ENCODE measurements at places on chromosomes 2 and 18. TPM values are rescaled to one million over a fixed set of nuclear protein-coding genes. Genes with fewer than 3 reads are reported as not detected.

DNA sequence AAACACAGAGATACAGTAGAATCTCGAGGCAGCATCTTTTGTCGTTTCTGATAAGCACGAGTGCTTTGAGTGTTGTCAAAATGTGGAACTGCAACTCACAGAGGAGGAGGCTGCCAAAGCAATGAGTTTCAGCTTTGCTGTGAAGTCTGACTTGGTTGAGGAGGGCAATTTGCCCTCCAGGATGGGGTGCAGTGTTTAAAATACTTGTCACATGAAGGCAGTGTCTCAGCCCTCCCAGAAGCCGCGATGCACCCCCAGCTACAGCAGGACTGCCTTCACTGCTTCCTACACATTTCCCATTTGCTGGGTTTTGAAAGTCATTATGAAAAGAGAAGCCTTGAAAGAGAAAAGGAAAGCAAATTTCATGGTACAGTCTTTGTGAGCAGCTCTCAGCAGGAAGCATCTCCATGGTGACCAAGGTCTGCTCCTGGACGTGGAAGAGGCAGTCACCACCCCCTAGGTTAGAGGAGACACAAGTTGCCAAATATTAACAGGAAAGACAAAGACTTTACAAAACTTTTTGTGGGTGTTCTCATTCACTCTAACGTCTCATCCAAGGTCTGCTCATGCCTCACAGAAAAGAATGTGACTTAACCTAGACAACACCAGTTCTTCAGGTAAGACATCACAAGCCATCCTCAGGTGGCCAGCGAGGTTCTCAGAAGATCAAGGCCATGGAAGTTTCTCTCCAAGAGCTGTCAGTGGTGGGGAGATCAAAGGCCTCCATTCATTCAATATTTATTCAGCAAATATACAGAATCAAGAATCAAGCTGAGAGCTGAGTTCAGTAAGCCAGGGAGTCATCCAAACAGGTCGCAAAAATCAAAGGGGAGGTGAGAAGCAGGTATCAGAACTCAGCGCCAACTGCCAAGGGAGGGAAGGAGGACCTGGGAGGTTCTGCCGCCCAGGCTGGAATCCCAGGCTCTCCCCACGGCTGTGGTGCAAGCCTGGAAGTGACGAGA, 476.0 kb downstream of the EIPR1 start:
- no peak for DNase-seq

DNA sequence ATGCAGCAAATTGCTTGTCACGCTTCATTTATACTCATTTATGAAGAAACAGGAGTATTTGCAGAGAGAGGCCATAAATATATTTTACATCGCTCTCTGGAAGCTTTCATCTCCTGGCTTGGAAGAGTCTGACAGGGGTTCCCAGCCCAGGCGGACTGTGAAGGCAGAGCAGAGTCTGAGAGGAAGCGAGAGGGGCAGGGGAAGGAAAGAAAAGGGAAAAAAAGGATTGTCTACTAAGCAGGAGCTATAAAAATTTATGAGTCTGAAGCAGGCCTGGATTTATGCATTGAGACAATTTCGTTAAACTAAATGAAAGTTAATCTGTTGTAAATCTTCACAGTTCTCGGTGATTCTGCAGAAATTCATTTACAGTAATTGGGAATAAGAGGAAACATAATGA, 143.9 kb upstream of the GYPC start:
- DNase-seq: no peak

- DNase-seq: no peak
These were observed 145.5 kb downstream of the MAP4K4 start for GRCh38 chr2:101843048-101843447.

- no peak for DNase-seq
These were observed 753 bp downstream of the ITPRIPL1 start for GRCh38 chr2:96325884-96326255.

DNA sequence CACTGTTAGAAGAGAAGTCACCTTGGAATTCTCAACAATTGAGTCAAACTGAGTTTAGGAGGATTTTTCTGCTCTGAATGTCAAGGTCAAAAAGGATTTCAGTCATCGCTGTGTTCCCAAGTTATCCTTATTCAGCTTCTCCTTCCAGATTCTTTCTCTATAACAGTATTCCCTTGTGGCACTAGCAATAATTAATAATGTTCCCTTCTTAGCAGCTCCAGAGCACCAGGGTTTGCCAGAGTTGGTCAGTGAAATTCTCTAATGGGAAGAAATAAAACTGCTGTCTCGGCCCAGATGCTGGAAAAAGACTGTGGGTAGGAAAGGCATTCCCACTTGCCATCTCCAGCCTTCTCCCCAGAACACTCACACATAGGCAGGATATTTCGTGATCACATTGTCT, 836.0 kb upstream of the PIK3C3 start:
- no peak for DNase-seq

- no peak for DNase-seq
These were observed 31.6 kb downstream of the ZNF532 start for GRCh38 chr18:58896268-58896667.

DNA sequence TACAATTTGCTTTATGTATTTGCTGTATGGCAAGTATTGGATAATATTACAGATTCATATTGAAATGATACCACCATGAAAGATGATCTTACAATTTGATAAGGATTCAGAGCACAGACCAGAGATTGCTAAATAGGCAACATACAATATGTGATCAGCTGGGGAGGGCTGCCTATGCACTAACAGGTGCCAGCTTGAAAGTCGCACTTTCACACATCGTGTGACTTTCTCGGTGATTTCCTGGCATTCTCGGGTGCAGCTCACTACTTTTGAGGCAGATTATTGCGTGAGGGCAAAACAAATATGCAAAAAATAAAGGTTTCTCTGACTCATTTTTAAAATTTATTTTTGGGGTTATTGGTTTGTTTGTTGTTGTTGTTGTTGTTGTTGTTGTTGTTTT, 36.0 kb downstream of the RBMS1 start:
- no peak for DNase-seq

GRCh38 chr2:3177891-3178577, 199.6 kb downstream of the EIPR1 start:
- DNase-seq: no peak

DNA sequence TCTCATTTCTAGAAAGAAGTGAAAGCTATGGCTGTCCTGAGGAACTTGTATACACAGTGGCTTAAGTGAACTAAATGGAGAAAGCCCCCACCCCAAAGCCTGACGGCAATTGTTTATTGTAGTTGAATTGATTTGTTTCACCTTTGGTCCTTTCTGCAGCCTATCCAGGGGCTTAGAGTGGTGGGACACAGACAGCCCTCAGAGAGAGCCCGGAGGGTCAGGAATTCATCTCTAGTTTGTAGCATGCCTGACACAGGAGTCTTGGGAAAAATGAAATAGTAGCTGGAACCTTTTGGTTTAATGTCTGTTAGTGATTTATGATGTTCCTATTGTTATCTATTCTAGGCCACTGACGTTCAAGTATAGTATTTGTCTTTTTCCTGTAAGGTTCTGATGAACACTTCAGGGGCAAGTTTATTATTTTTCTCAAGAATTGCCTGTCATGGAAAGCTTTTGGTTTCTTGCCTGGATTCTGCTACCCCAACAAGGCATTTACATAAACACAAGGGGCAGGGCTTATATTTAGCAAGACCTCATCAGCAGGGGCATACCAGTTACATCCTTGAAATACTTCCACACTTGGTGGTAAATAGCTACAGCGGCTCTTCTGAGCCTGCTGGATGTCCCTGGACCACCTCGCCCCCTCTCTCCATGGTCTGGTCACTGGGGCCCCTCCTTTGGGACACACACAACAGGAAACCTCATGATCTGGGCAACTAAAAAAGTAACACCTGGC, 44.4 kb downstream of the KCNE4 start:
- DNase-seq: no peak

DNA sequence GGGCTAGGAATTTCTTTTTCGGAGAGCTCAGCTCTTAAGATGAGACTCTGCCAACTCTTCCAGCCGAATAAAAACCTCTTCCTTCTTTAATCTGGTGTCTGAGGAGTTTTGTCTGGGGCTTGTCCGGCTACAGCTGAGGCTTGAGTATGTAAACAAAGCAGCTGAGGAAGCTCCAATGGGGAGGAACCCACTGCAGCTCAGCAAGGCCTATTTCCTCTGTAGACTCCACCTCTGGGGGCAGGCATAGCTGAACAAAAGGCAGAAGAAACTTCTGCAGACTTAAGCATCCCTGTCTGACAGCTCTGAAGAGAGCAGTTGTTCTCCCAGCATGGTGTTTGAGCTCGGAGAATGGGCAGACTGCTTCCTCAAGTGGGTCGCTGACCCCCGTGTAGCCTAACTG, 838.7 kb downstream of the CCDC85A start:
- DNase-seq: no peak

DNA sequence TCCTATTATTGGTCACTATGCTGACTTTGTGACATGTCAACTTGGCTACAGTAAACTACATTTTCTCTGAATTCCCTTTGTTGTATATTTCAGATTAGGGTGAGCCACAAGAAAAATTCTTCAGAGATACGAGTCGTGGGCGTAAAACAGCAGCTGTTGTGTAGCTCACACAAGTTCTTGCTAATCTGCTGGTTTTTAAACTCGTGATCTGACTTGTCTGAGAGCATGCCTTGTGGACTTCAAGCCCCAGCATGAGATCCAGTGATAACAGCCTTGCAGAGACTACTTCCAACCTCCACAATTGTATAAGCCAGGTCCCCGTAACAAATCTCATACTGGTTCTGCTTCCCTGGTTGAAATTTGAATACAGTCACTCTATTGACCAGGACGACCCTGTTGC, 259.8 kb upstream of the LYPD1 start:
- DNase-seq: no peak

DNA sequence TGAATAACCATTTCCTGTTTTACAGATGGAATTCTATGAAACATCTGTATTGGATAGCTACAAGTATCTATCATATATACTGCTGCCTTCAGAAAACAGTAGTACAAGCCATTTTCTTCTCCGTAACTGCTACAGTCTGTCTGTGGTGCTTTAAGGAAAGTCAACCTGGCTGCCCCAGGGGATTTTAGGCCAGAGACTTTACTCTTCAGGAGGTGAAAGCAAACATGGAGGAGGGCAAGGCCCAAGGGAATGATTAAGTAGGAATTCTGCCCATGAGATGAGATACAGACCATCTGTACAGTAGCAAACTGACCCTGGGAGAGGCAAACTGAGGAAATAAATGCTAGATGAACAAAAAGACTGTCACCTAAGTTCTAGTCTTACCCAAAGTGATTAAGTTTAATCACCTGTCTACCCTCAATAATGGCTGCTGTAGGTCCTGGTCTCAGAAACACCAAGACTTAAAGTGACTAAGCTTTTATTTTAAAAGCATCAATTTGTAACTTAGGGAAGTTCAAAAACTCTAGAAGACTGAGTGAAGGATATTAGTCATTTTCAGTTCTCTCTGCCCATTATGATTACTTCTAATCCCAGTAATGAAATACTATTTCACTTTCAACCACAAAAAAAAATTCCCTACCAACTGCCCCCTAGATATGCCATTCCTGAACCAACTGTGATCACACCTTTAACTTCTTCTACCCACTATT, 14.8 kb downstream of the MBD2 start:
- no peak for DNase-seq

DNA sequence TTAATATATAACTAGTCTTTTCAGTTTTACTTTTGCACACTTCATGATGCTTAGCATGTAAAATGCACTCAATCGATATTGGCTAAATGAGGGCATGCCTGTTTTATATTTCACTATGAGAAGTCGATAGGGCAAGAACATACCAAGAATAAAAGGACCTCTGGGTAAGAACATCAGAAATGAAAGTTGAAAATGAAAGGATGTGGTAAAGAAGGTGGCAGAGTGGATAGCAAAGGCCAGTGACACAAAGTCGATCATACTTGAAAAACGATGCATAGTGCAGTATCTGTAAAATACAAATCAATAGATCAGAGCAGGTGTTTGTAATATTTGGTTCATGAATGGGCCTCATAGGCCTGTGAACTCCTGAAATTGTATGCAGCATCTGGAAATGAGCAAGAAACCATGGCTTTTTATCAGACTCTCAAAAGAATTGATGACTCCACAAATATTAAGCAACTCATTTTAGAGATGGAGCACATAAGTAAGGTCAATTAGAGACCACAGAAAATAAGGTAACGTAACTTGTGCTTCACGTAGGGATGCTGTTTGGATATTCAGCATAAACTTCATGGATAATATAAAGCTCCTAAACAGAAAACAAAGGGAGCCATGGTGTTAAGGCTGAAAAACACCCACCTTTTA, 653.4 kb downstream of the NYAP2 start:
- no peak for DNase-seq

DNA sequence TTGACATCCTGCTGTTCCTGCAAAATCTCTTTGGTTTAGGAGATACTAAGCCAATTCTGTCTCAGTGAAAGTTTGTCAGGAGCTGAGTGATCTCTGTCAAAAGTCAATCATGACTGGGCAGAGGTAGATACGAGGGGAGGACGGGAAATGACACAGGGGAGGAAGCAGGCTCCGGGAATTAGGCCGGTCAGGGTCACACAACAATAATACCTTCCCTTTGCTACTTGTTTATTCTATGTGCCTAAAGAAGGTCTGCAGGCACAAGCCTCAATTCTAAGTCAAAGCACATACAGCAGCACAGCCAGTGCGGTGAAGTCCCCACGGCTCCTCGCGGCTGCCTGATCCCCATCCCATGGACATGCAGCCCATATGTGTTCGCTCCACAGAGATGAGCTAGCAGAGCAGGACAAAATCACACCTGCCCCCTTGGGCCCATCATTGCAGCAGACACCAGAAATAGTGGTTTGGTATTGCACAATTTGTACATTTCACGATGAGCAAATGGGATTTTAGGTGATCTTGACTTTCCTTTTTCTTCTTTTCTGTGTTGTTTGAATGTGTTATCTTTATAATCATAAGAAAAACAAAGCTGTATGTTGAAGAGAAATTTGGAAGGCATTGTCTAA, 141.4 kb downstream of the VAPA start:
- DNase-seq: no peak

GRCh38 chr2:108022628-108023027, 36.3 kb downstream of the SLC5A7 start:
- DNase-seq: no peak

Gene DOCK10
- 43.0 TPM for polyA plus RNA-seq

Gene NEDD4L
- 21.7 TPM for polyA plus RNA-seq

Gene GALR1
- not detected for polyA plus RNA-seq

Gene CDH19
- polyA plus RNA-seq: 0.97 TPM

Gene LPIN1
- 14.7 TPM for polyA plus RNA-seq

Gene ABCB11
- polyA plus RNA-seq: 0.03 TPM

All from A549 (cell line).